Left lung (tissue), 14 donors: ENCODE measurements at places on chromosomes 13 and 19. TPM values are rescaled to one million over a fixed set of nuclear protein-coding genes. Genes with fewer than 3 reads are reported as not detected.

The SUPT5H gene
- 152 TPM for polyA plus RNA-seq

The ANKRD24 gene
- polyA plus RNA-seq = 1.2 TPM

The DDA1 gene
- 28.0 TPM for polyA plus RNA-seq

The MEF2B gene
- 1.8 TPM for polyA plus RNA-seq

The APOC1 gene
- polyA plus RNA-seq = 12.7 TPM

The ZNF772 gene
- 19.8 TPM for polyA plus RNA-seq

The NPAS1 gene
- 1.4 TPM for polyA plus RNA-seq

The PHLDB3 gene
- polyA plus RNA-seq = 9.9 TPM

The SOX1 gene
- polyA plus RNA-seq = not detected

The C1QTNF9 gene
- polyA plus RNA-seq = 0.26 TPM

The IL17D gene
- 12.2 TPM for polyA plus RNA-seq

The PSG3 gene
- not detected for polyA plus RNA-seq

The CYP4F3 gene
- polyA plus RNA-seq = 0.14 TPM

The ZNF580 gene
- polyA plus RNA-seq = 35.8 TPM

The KCNRG gene
- 2.9 TPM for polyA plus RNA-seq

- no peak for DNase-seq
These were observed 184.6 kb upstream of the SOX1 start for GRCh38 chr13:111882351-111882750.

GRCh38 chr19:51688671-51689571 lies 4.2 kb upstream of the SPACA6 start:
- peak; percentile 95 for DNase-seq

DNA sequence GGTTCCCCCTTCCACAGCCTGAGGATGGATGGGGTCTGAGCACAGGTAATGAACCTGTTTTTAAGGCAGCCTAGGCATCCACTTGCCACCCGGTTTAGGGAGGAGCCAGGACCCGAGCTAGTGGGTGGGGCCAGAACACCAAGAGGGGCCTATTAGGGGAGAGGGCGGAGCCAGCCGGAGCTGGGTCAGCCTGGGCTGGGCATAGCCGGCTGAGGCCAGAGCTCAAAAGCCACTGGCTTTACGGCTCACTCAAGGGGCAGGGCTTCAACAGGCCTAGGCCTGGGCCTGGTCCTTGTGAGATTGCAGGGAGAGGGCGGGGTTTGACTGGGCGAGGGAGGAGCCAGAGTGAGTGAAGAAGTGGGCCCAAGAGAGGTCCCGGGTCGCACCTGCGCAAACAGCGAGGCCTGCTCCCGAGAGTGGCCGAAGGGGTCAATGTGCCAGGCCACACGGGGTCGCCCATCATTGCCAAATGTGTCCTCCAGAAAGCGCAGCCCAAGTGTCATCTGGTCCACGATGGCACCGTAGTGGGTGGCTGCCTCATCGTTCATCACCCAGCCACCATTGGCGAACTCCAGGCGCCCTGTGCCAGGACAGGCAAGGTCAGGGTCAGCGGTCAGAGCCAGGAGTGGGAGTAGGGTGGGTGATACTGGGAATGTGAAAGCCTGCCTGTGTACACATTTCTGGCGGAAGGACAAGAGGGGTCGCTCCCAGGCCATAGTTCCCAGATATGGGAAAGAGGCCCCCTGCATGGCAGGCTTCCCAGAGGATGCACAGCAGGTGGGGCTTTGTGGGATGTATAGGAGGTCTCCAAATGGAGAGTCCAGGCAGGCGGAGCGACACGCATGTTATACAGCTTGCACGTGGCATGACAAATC lies 1.9 kb downstream of the MAN2B1 start:
- DNase-seq = no peak

DNA sequence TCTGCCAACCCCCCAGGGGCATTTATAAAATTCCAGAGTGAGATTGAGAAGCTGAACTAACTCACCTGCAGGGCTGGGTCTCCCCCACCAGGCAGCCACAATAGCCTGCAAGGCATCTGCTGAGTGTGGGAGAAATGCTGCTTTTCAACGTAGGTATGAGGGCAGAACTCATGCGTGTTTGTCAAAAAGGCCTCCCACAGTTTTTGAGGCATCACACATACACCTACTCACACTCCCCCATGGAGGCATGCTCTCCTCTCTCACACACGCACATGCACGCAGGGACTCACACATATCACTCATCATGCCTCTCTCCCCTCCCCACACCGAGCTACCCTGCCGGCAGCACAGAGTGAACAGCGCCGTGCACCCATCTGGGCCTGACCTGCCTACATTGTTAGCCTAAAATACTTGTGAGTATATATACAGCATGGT lies 390.5 kb downstream of the FGF9 start:
- no peak for DNase-seq

DNA sequence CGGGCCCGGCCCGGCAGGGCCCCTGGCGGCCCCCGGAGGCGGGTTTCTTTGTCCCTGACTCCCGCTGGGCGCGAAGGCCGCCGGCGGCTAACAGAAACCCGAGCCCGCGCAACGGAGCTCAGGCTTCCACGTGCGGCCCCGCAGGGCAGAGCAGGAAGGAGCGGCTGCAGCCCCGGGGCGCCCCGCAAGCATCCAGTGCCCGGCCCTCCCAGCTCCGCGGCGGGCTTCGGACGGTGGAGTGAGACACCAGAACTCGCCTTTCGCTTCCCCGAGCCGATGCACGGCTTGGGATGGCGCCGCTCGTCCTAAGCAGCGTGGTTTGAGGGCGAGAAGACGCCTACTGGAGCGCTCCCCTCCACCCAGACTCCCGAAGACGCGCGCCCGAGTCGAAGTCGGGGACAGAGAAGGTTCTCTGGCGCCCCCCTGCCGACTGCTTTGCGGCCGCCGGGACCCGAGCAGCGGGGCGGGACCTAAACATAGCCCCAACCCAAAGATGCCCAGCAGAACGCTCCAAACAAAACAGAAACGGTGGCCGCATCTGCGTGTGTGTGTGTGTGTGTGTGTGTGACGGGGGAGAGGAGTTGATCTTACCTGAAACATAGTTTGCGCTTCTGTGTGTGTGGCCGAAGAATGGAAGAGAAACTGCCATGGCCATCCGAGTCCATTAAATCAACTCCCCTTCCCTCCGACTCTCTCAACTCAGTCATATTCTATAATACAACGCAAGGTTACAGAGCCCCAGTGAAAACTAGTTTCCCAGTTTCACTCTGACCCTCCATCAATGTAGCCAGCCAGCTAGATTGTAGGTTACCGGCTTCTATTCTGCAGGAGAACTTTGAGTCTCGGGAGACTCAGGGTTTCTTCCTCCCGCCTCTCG lies 629 bp upstream of the FGF9 start:
- DNase-seq = peak; percentile 73

- DNase-seq = no peak
These were observed 5.7 kb downstream of the CALM3 start for GRCh38 chr19:46606681-46607447.

- DNase-seq = no peak
These were observed 1.0 kb downstream of the GPR108 start for GRCh38 chr19:6736169-6736916.

DNA sequence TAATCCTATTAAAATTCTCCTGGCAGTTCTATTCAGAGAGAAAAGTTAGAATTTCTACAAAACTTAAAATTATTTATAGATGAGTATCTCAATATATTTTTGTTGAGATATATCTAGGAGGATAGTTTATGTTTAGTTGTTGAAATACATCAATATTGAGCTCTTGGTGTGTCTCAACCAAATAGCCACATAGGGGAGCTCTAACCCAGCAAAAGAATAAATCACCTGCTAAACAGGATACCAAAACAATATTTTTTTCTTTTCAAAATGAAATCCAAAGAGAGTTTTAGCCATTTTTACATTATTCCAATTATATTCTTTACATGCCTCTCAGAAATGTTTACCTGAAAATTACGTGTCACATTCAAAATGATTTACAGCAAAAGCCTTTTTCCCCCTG lies 954.7 kb downstream of the SLITRK6 start:
- DNase-seq = no peak

DNA sequence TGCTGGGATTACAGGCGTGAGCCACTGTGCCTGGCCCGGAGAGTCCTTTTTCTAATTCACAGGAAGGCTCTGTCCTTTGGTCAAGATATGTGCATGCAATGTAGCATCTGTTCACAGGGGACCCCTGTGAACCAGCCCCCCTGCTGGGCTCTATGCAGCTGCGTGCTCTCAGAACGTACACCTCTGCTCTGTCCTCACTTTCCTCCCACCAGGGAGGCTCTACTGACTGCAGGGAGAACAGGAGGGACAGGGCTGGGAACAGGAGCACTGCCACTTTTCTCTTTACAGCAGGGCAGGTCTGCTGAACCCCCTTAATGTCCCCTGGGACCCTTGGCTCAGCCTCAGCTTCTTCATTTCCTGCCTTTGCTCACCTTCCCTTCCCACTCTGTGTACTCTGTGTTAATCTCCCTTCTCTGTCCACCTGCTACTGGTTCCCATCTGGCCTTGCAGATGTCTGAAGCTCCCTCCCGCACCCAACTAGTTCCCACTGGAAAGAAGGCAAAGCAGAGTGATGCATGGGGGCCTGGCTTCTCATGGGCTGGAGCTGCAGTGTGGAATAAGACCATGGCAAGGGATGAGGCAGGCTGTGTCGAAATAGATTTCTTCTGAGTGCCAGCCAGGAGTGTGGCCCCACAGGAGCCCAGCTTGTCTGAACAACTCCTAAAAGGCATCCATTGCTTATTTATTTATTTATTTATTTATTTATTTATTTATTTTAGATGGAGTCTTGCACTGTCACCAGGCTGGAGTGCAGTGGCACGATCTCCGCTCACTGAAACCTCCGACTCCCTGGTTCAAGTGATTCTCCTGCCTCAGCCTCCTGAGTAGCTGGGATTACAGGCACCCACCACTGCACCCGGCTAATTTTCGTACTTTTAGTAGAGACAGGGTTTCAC lies 7.2 kb downstream of the ADGRE2 start:
- DNase-seq = no peak

DNA sequence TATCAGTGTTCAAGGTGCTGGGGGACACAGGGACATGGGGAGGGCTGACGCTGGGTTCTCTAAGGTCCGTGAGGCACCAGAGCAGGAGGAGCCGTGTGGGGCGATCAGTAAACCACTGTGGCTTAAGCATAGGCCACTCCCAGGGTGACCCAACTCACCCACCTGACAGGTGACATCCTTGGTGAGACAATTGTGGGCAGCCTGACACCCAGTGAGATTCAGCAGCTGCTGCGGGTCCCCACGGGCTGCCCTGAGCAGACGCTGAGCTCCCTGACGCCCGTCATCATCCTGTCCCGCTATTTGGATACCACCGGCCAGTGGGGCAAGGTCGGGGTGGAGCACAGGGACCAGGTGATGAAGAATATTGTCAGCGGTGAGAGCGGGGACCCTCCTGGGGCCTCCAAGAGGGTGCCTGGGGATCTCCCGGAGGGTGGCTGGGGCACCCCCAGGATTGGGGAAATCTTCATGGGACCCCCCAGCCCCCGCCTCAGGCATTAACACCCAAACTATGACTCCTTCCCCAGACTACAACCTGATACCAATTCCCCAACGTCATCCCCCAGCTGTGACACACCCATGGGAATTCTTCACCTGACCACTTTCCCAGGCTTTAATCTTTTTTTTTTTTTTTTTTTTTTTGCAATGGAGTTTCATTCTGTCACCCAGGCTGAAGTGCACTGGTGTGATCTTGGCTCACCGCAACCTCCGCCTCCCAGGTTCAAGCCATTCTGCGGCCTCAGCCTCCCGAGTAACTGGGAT lies 33.3 kb upstream of the SHFL start:
- DNase-seq = no peak

- DNase-seq = no peak
These were observed 392.8 kb upstream of the MIR17HG start for GRCh38 chr13:90954605-90955195.

DNA sequence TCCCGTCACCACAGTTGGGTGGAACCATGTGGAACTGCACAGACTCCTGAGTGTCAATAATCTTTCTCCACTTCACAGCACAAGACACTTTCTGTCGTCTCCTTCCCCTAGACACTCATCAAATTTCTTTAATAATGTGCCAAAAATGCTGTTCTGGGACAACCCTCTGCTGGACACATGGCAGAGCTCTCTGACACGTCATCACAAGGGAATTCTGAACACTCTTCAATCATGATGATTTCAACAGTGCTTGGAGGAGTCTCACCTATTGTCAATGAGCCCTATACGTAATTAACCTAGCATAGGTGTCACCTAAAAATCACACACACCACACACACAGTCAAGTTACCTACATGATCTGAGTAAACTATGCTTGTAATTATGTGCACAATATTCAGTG lies 141.3 kb downstream of the STOML3 start:
- no peak for DNase-seq

GRCh38 chr13:23966691-23967615 lies 69.7 kb upstream of the C1QTNF9B start:
- DNase-seq = no peak

GRCh38 chr13:111347438-111347837 lies 27.0 kb downstream of the TEX29 start:
- no peak for DNase-seq

- DNase-seq = no peak
These were observed 1.3 kb downstream of the BICRA start for GRCh38 chr19:47609906-47610894.

DNA sequence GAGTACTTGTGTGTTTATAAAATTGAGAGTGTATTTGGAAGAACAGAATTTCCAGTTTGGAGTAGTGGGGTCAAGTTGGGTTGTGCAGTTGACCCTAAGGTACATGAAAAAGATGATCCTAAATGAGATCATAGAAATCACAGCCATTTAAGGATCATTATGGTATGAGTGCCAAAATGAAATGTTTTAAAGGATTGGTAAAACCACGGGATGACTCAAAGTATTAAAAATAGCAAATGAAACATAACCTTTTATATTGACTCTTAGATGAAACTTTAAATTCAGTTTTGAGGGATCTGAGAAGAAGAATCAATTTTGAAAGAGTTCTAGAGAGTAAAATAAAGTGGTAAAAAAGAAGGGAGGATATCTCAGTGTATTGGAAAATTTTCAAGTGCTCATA lies 773.8 kb downstream of the GPC5 start:
- no peak for DNase-seq

DNA sequence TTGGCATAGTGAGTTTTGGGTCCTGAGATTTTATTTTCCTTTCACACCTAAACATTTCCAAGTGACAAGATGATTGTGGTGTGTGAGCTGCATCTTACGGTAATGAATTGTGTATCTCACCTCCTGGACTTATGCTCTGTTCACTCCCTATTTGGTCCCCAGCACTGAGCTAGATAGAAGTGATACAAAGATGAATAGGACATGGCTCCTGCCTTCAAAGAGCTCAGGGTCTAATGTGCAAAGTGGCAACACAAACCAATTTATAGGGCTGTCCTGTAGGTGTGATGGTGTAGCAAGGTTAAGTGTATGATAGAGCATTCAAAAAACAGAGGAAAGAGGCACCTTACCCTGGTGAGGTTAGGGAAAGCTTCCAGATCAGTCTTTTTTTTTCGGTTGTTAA lies 17.6 kb upstream of the TNFRSF19 start:
- DNase-seq = no peak

DNA sequence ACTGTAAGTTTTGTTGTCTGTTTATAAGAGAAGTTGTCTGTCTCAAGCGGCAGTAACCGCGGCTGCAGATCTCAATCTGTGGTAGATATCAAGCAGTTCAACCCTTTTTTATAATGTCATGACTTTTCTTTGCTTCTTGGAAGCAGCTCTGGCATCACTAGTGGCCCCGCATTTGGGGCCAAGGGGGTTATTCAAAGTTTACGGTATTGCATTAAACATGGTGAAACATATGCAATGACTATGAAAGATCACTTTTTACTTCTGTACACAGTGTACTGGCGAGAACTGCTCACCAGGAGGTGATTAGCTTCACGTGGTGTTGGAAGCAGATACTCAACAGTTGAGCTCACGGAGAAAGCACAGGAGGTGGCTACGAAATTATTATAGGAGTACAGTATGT lies 4.6 kb upstream of the FFAR3 start:
- no peak for DNase-seq

GRCh38 chr19:1471010-1471514 lies 8.0 kb downstream of the C19orf25 start:
- DNase-seq = no peak

- DNase-seq = peak; percentile 96
These were observed at the start of gene TIMM13 for GRCh38 chr19:2427429-2428320. TIMM13 (minus strand) TSS chr19:2427586; CDS start chr19:2427533, 53 bp downstream.
